ENCODE measurements at places on chromosomes 6 and 20.

GRCh38 chr6:29465801-29466200 lies 8.8 kb downstream of the OR2H1 start:
- no peak for DNase-seq

DNA sequence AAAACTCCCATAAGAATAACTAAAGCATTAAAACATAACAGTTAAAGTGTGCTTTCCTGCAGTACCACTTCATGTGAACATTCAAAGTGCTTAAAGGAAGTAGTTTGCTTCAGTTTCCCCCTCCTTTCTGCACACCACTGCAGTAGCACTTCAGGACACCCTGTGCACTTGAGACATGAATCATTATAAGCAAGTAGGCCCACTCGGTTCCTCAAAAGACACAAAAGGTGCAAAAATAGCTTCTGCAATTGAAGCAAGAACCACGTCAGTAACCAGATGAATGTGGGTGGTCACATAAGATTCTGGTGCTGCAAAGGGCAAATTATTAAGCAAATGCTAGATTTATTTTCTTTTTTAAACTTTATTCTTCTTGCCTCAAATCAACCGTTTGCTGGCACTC lies 160.6 kb downstream of the HIVEP2 start:
- peak; percentile 6 for DNase-seq

GRCh38 chr20:43040427-43040826 lies 149.3 kb downstream of the PTPRT start:
- peak; percentile 13 for DNase-seq

DNA sequence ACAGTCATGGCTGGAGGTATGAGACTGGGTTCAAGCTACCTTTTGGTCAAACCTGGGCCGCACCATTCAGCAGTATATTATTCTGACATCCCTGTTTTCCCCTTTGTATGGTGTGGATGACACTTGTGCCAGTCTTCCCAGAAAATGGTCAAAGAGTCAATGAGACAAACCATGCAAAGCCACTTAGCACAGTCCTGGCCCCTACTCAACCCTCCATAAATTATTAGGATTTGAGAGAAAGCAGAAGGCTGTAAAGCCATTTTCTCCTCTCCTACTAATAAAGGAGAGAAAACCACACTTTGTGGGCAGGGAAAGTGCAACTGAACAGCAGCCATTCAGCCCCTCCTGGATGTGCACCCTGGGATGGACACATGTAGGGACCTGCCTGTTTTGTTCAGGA lies 236.2 kb downstream of the SLC24A3 start:
- no peak for DNase-seq

All from hematopoietic multipotent progenitor cell treated with erythropoietin and hydrocortisone succinate and interleukin-3 and kit ligand, for 8 days (in vitro differentiated cells).